ENCODE measurements at places on chromosomes 11 and 22. TPM values are rescaled to one million over a fixed set of nuclear protein-coding genes. Genes with fewer than 3 reads are reported as not detected.

HEPN1 gene
- total RNA-seq = not detected

OR5A1 gene
- not detected for total RNA-seq

MRPL17 gene
- 115 TPM for total RNA-seq

TIGD3 gene
- total RNA-seq = 2.4 TPM

ELF5 gene
- not detected for total RNA-seq

CRYBB2 gene
- 0.39 TPM for total RNA-seq

KCNQ1OT1 gene
- total RNA-seq = 1.3 TPM

OR9G4 gene
- not detected for total RNA-seq

POTEH gene
- not detected for total RNA-seq

SERHL2 gene
- total RNA-seq = 1.6 TPM

CRYBA4 gene
- total RNA-seq = not detected

NXPE2 gene
- not detected for total RNA-seq

ACRV1 gene
- 0.26 TPM for total RNA-seq

SULT4A1 gene
- total RNA-seq = 12.0 TPM
